Fibroblast of lung (primary cell): ENCODE measurements at places on chromosomes 6 and 20. TPM values are rescaled to one million over a fixed set of nuclear protein-coding genes. Genes with fewer than 3 reads are reported as not detected.

The PDE7B gene
- 21.5 and 22.1 TPM in 2 replicates for total RNA-seq

The DTD1 gene
- 50.8 and 71.0 TPM in 2 replicates for total RNA-seq

The NRSN1 gene
- total RNA-seq = not detected in 2 replicates

The CTNNBL1 gene
- 28.5 and 39.0 TPM in 2 replicates for total RNA-seq

The B3GAT2 gene
- not detected in 2 replicates for total RNA-seq
